MM.1S (cell line): ENCODE measurements at places on chromosomes 6 and 20.
A peak's percentile ranks its signal among the peaks of the same experiment; 100 is the strongest.

DNA sequence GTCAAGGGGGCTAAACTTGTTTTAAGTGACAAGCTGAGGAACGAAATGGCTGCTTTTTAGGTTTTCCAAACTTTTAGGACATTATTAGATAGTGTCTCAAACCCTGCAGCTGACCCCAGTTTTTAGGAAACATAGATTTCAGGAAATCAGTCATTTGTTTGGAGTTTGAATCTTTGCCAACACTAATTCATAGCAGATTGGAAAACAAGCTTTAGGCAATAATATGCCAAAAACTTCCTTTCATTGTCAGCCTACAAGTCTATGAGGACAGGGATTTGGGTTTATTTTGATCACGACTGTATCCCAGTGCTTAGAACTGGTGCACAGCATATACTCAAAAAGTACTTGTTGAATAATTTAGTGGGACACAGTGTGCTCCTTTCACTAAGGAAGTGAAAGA lies 123.2 kb downstream of the TINAG start:
- no peak for DNase-seq

DNA sequence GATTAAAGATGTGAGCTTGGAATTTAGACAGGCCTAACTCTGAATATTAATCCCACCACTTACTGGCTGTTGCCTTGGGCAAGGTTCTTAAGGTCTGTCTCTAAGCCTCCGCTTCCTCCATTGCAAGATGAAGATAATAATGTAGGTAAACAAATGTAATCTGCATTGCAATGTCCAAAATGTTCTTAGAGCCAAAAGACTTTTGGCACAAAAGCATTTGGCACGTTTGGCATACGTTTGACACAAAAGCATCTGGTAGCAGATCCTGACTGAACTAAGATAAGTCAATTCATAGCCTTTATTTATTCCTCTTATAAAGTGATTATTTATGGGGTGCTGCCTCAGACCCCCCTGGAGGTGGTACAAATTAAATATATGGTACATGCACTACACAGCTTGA lies 229.9 kb upstream of the STXBP5 start:
- DNase-seq: no peak

GRCh38 chr6:78999737-79000136 lies 78.3 kb downstream of the PHIP start:
- DNase-seq: no peak

GRCh38 chr6:938271-938905 lies 245.4 kb upstream of the EXOC2 start:
- no peak for DNase-seq

DNA sequence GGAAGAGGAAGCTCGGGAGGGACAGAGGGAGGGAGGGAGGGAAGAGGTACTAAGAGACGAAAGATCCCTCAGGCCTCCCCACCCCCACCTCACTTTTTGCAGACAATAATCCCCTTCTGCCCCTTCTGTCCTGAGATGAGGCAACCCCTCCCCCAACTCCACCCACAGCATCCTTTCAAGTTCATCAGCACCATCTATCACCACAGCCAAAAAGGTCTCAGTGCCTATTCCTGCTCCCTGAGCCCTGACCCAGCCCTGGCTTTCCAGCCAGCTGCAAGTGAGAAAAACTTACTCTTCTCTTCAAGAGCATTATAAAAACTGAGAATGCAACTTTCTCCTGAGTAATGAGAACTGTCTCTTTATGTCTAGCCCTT lies 133.2 kb upstream of the LRFN2 start:
- no peak for DNase-seq

- no peak for DNase-seq
Measured at GRCh38 chr20:49229381-49229780, 10.2 kb downstream of the DDX27 start.

DNA sequence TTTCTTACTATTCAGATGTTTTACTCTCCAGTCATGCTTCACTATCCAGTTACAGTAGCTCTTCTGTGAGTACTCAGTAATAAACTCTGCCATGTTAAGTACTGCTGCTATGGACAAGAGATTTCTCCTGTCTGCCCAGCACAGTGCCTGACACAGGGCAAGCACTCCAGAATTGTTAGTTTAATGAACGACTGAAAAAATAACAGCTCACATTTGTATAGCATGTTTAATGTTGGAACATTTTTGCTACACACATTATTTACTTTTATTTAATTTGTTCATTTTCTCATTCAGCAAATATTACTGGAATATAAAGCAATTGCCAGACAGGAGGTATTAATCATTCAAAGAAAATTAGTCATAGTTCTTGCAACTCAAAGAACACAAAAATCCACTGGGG lies 142.6 kb upstream of the HMGN3 start:
- no peak for DNase-seq

DNA sequence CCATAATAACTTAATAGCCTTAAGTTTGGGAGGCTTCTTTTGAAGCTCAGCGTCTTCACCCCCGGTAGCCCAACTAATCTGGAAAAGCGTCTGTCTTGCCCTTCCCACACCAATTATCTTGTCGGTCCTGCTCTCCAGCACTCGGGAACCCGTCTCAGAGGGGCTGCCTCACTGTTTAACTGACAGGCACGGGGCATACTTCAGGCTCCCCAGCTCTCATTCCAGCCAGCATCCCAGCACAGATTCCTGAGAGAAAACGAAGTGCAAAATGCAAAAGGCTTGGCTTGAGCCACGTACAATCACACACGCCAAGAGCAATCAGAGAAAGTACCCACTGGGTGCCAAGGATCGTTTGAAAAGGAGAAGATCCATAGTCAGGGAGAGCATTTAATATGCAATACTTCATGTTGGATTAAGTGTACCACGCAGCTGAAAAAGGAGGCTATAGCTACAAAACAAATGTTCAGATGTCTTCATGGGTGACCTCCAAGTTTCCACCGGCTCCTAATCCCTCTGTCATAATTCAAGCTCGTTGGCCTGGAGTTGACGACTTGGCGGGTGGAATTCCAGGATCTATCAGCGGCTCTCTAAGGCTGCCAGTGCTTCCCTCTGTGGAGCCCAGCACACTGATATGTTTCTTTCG lies 53.7 kb upstream of the STX16 start:
- no peak for DNase-seq

DNA sequence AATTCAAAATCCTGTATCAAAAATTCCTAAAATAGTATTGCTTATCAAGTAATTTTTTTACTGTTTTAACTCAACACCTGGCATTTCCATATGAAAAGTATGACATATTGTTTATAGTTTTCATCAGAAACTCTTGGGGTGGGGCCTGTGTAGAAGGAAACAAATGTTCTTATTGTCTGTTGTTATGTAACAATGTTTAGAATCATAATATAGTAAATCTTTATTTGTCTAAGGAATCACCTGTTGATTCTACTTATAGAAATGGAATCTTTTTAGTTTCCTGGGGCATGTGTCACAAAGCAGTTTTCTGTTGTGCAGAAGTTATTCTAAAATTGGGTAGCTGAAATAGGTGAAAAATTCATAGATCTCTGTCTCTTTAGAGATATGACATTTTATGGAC lies 4.9 kb downstream of the ARMC2 start:
- no peak for DNase-seq

GRCh38 chr6:71239694-71240093 lies 48.9 kb upstream of the OGFRL1 start:
- no peak for DNase-seq

- no peak for DNase-seq
Measured at GRCh38 chr6:45278367-45278766, 49.8 kb upstream of the RUNX2 start.

- DNase-seq: peak; percentile 49
Measured at GRCh38 chr20:325889-326644, 715 bp downstream of the SOX12 start.

GRCh38 chr6:134934793-134935485 lies 15.0 kb downstream of the ALDH8A1 start:
- DNase-seq: no peak

DNA sequence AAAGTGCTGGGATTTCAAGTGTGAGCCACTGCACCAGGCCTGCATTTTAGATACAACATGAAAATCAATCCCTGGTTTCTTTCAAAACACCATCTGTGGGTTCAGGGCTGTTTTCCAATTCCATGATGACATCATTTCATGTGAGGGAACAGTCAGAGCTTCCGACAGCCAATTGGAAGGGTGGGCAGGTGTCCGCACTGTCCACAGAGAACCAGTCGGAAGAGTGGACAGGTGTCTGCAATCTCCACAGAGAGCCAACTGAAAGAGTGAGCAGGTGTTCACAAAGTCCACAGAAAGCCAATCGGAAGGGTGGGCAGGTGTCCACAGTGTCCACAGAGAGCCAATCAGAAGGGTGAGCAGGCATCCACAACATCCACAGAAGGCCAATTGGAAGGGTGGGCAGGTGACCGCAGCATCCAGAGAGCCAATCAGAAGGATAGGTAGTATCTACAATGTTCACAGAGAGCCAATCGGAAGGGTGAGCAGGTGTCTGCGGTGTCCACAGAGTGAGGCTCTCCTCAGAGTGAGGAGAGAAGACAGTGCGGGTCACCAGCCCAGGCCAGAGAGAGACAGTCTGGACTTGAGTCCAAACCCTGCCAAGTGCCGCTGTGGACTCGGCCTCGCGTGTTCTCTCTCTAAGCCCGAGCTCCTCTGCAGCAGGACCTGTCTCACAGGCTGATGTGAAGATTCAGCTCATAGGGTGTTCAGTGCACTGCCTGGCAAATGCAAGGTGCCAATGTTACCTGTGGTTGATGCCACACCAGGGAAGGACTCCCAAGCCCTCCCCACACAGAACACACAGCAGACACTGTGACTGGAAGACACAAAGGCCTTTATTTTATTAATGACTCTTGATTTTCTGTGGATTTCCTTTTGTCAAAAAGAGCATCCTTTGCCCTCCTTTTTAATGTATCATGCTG lies 57.3 kb downstream of the DLL1 start:
- DNase-seq: no peak

DNA sequence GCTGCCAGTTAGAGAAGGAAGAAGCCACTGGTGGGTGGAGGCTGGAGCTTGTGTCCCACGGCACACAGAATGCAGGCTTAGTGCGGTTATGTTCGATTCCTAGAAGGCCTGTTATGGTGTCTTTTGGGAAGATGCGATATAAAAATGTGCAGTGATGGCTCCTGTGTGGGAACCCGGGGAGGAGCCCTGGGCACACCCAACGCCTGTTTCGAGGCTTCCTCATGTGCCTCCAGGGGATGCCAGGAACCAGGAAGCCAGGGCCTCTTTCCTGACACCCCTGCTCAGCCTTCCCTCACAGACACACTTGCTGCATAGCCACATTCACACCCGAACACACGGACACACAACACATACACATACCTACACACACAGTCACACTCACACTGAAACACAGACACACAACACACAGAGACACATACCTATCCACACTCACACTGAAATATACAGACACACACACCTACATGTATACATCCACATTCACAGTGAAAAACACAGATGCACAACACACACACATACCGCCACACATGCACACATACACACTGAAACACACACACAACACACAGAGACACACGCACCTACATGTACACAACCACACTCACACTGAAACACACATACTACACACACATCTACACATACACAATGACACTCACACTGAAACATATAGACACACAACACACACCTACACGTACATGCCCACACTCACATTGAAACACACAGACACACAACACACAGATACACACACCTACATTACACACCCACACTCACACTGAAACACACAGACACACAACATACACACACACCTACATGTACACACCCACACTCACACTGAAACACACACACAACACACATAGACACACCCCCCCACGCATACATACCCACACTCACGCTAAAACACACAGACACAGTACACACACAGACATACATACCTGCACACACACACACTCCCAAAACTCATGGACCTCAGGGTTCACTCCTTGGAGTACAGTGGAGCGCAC lies 1.2 kb upstream of the CST11 start:
- no peak for DNase-seq
